Amygdala (tissue), 56 donors: ENCODE measurements at places on chromosomes 16 and 17.
A peak's percentile ranks its signal among the peaks of the same experiment; 100 is the strongest.

DNA sequence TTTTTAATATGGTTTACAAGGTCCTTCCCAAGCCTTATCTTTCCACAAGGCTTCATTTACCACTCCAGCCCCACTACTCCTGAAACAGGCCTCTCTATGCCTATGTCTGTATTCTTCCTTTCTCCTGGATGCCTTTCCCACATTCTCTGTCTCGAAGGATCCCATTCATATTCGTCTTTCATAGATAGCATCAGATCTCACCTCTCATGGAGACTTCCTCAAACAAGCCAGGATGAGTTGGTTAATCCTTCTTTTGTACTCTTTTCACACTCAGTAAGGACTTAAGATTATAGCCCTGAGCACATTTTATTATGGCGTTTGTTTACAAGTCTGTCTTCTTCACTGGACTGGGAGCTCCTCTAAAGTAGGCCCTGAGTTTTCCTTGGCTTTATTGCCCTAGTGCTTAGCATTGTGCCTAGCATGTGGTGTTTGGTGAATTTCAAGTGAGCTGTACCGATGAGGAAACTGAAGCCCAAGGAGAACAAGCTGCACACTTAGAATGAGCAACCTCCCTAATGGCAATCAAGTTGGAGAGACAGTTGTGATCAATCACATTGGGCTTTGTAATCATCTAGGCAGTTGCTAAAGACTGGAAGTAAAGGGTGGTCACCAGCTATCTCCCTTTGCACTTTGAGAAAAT, 10.0 kb upstream of the TBX4 start:
- no peak for DNase-seq

DNA sequence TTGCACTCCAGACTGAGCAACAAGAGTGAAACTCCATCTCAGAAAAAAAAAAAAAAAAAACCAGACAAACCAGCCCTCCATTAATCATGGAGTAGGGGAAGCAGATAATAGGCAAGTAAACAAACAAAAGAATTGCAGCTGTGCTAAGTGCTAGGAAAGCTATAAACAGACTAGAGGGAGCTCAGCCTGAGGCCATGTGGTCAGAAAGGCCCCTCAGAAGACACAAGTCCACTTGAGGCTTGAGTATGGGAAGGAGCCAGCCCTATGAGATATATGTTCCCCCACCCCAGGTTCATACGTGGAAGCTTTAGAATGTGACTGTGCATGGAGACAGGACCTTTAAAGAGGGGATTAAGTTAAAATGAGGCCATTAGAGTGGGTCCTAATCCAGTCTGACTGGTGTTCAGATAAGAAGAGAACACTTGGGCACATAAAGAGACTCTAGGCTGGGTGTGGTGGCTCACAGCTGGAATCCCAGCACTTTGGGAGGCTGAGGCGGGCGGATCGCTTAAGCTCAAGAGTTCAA, 132.6 kb upstream of the NOL11 start:
- DNase-seq: no peak

DNA sequence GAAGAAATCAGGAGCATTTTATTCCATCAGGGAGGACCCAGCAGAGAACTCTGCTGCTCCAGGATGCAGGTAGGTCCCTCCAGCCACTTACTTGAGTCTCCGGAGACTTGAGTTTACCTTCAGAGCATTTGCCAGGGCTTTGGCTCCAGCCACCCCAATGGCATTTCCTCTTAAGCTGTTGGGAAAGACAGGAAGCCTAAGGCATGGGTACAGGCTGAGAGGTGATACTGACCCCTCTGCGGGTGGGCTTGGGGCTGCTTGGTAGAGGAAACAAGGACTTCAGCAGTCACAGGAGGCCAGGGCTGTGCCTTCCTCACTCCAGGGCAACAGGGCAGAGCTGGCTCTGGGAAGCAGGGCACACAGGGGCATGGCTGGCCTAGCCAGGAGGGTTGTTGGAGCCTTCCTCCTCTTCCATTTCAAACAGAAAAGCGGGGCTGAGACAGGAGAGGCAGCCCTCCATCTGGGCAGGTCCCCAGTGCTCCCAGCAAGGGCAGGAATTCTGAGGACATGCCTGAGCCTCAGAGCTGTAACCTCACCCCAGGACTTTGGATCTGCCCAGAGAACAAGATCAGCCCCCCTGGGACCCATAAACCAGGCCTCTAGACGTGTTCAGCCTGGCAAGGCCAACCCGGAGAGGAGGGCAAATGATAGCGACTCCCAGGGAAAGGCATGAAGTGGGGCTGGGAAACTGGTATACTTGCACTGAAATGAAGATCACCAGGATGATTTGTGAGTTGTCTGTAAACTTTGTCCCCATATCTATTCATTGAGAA, 34.4 kb downstream of the NLRC3 start:
- DNase-seq: no peak

GRCh38 chr16:67845291-67846062, 1.3 kb upstream of the NUTF2 start:
- no peak for DNase-seq

DNA sequence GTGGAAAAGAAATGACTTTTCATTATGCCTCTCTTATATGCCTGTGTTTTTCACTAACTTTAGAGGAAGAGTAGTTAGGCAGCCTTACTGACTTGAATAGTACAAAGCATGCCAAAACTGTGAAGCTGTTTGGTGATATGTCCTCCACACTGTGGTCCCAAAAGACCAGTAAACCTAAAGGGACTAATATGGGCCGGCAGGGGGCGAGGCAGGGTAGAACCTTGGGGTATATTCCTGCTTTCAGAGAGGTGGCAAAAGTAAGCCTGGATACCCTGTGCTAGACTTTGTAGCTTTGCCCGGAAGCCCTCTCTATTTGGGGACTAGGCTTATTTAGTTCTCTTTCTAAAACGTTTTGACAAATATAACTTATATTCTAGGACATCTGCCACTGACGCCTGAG, 36.5 kb upstream of the VWA3A start:
- no peak for DNase-seq

DNA sequence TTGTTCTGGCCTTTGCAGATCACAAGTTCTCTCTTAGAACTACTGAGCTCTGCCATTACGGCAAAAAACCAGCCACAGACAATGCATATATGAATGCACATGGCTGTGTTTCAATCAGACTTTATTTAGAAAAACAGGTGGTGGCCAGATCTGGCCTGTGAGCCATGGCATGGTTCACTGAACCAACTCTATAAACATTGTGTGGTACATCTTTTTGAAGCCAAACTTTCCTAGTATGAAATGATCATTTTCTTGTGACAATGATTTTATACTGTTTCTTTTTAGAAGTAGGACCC, 65.9 kb upstream of the AMZ2 start:
- DNase-seq: no peak

DNA sequence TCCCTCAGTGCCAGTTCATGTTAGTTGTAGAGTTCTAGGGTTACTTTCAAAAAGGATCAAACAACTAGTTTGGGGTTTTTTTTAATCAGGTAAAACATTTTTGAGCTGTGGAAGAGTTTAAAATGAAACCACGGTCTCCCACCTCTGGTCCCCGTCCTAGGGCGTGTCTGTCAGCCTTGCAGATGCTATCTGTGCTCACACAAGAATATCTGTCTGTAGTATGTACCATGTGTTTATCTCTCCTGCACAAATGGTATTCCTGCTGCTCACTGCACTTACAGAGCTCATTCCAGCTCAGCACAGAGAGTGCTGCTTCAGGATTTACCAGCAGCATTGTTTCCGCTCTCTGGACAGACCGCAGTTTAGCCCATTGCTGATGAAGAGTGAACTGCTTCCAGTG, 38.9 kb downstream of the UBN1 start:
- DNase-seq: no peak

DNA sequence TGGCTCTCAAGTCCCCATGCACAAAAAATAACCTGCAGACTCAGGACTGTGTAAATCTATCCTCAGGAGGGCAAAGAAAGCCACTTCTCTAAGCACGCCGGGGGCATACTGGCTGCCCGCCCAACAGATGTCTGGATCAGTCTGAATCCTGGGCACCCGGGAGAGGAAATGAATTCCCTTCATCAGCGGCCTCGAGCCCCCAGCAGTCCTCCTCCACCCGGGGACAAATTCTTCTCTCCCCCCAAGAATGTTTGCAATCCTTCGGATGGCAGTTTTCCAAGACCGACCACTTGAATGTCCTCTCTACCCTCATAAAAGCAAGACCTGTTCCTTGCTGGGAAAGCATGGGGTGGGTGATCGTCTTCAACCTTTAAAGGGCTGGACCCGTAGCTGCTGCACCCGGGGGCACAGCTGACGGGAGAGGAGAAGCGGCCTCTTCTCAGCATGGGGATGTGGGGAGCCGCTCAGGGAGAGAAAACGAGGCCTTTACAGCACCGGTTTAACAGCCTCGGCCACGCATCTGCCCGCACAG, 9.4 kb upstream of the MAP2K3 start:
- DNase-seq: no peak

GRCh38 chr17:68785565-68786486, 169.4 kb downstream of the ABCA8 start:
- DNase-seq: no peak

DNA sequence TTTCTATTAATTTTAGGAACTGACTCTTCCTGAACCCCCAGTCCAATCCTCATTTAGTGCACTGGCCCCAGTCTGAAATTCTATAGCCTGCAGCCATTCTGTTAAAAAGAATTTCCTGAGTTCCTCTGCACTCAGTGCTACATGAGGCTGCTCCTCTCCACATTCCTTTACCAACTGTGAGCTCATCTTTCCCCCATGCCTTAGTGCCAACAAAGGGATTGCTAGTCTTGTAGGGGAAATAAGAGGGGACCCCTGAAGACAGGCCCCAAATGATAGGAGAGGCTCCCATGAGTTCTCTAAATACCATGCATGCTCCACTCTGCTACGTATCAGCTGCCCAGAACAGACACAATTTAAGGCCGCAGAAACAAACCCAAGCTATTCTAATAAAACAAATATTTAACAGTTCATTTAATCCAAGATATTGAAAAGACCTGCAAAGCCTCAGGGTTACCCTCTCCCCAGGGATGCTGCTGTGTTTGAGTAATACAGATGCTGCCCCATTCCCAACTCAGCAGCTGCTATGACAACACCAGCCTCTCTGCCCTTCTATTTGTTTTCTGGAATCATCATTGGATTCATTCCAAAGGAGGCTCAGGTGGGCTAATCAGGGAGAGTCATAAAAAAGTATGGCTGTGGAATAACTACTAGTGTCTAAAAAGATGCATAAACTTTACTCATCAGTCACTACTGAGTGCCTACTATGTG, 228.5 kb downstream of the TOX3 start:
- DNase-seq: no peak

DNA sequence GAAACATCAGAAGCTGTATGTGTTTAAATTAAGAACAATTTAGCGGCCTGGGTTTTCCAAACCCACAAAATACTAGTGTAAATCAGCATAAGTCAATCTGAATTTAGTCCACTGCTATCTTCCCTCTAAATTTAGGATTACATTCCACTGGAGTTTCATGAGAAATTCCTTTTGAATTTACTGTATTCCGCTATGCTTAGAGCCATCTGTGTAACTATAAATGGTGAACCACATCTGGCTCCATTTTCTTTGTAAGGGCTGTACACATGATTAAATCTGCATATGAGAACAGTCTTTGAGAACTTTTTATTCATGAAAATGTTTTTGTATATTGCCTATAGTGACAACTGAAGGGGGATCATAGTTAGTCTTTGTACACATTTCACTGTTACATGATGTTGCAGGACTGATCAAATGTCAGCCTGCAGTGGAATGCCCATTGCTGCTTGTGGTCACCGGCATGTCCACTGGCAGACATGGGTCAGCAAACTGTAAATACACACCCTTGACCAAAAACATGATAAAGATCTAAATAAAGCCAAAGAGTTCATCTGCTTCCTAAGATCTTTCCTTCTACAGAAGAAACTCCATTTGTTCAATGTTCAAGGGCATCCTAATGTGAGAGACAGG, 36.8 kb downstream of the RPGRIP1L start:
- no peak for DNase-seq

GRCh38 chr17:10295728-10296343, 77.0 kb downstream of the MYH13 start:
- peak; percentile 3 for DNase-seq

DNA sequence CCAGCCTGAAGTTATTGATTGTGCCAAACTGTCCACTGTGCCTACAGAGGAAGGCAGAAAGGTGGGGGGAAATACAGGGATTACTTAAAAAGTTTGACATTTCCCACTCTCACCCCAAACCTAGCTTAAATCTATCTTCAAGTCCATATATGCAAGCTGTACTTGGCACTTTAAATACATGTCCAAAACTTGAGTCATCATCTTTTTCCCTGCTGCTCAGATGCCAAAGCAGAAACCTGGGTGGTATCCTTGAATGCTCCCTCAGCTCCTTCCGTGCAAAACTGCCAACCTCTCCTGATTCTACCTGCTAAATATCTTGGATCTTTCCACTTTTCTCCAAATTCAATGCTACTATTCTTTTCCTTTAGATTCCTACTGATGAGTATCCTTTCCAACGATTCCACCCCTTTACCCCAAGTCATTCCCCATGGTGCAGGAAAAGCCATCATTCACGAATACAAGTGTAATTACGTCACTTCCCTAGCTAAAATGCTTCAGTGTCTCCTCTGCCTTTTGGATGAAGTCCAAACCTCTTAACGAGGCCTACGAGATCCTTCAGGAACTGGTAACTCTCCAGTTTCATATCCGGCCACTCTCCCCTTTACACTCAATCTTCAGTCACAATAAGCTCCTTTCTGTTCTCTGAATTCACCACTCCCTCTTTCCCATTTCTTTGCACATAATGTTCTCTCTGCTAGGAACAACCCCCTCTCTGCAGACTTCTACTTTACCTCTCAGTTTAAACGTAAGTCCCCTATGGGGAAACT, 9.3 kb downstream of the BECN1 start:
- no peak for DNase-seq

- no peak for DNase-seq
Measured at GRCh38 chr16:11121083-11121608, 134.9 kb downstream of the SOCS1 start.

DNA sequence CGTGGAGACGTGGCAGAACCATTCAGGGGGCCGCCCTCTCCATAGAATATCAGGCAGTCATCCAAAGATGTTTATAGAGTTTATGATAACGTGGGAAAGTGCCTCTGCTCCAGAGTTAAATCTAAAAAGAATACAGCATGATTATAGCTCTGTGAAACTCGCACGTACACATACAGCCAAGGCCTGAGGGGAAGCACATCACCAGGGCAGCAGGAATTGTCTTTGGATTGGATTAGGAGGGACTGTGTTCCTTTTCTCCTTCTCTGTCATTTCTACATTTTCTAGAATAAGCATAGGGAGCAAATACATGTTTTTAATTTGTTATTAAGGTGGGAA, 26.9 kb downstream of the EEF2K start:
- DNase-seq: no peak

- no peak for DNase-seq
Measured at GRCh38 chr16:53266156-53266555, 168.1 kb upstream of the RBL2 start.

GRCh38 chr16:84568066-84568465, 49.8 kb downstream of the COTL1 start:
- no peak for DNase-seq

GRCh38 chr17:2433696-2434095, 32.8 kb upstream of the MNT start:
- DNase-seq: no peak
